GM03348 (cell line): ENCODE measurements at places on chromosomes 12 and 14.

- DNase-seq = no peak
These were observed 50.8 kb downstream of the STXBP6 start for GRCh38 chr14:24999157-24999556.

- DNase-seq = no peak
These were observed 61.8 kb upstream of the DIO3 start for GRCh38 chr14:101499513-101499912.

GRCh38 chr14:61454545-61454944, 133.2 kb downstream of the PRKCH start:
- no peak for DNase-seq

DNA sequence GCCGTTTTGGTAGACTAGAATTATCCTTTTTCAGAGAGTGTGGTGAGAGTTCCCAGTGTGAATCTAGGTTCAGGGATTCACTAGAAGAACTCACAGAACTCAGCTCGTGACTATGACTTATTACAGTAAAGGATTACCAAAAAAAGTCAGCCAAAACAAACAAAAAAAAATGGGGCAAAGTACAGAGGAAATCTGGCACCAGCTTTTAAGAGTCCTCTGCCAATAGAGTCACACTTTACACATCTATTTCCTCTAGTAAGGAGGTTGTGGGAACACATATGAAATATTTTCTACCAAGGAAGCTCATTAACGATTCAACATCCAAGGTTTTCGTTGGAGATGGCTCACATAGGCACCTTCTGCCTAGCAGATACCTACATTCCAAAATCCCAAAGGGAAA, 28.2 kb downstream of the TSPAN19 start:
- peak; percentile 3 for DNase-seq

- no peak for DNase-seq
These were observed 68.7 kb downstream of the RPAP3 start for GRCh38 chr12:47636908-47637780.

DNA sequence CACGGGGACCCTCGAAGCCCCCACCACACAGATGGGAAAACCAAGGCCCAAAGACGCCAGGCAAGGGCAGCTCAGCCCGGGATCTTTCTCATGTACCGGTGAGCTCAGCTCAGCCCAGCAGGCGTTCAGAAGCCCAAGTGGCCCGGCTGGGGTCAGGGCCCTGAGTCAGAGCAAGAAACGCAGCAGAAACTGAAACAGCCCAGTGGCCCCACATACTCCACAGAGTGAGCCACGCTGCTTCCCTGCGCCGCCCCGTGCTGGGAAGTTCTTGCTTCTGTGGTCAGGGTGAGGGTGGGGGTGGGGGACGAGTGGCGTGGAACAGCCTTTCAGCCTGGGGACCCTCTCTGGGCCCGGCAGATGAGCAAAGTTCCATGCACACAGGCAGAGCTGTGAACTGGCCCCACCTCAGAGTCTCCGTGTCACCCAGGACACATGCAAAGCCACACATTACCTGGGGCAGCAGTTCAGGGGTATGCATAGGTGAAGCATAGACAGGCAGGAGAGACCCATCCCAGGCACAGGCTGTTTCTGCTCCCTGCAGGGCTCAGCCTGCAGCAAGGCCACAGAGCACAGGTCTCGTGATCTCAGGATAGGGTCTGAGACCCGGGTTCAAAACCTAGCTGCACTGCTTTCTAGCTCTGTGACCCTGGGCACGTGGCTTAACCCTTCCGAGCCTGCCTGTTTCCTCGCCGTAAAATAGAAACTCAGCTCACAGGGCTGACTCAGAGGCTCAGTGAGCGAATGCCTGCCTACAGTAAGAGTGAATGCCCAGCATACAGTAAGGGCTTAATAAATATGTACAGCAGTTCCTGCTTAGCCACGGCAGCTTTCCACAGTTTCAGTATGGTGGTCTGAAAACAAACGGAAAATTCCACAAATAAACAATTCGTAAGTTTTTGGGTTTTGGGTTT, 21.6 kb downstream of the NCOR2 start:
- DNase-seq = no peak

DNA sequence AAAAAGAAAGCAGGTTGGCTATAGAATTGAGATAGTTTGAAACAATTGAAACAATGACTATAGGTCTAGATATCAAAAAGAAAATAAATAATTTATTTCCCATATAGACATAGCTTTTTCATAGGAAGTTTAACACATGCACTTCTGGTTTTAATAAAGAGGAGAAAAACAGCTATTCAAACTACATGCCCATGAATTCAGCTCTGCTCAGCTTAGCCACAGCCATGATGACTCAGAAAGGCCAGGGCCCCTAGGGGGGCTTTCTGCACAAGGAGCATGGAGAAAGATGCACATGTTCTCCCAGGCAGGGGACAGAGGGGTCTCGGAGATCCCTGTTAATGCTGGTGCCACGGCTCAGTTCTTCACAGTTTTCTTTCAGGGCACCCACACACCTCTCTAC, 114.0 kb downstream of the GALC start:
- no peak for DNase-seq

DNA sequence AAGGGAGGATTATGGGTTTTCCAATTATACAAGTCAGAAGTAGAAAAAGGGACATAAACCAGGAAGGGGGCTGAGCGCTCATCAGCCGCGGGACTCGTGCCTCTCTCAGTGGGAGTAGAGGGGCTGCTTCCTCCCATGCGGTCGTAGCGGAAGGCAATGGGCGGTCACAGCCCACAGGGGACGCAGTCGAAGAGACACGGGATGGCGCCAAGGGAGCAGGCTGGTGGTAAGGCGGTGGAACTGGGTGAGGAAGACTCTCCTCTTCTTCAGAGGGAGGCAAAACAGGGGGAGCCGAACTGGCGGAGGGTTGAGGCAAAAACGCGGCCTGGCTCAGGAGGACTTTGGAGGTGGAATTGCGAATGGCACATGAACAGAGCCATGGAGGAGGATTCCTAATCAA, 677.7 kb downstream of the TMEM121 start:
- DNase-seq = no peak

- DNase-seq = no peak
These were observed 8.6 kb downstream of the GIT2 start for GRCh38 chr12:109987615-109988014.

DNA sequence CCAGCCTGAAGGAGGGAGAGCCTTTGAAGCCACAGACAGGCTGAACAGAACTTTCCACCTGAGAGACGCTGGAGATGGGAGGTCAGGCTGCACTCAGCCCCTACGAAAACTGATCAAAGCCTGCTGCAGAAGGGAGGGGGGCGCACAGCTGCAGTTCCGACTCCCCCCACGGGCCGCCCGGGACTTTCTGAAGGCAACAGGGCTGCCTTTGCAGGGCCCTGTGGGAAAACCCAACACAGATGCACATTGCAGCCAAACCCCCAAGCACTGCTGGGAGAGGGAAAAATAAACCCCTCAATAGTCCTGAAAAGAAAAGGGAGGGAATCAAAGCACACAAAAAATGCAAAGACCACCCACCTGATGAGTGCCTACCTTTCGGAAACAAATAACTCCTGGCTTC, 290.6 kb downstream of the ZFP36L1 start:
- no peak for DNase-seq

DNA sequence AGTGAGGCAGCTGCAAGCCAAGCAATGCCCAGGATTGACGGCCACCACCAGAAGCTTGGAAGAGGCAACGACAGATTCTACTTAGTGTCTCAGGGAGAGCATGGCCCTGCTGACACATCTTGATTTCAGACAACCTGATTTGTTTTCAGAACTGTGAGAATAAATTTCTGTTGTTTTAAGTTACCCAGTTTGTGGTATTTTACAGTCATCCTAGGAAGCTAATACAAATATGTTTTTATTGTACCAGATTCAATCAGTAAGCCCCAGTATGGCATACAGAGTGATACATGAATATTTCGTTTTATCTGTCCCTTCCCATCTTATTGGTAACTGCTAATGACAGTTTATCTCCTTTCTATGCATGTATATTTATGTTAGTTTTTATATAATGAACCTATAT, 62.3 kb downstream of the SAMD4A start:
- DNase-seq = no peak
